ENCODE measurements at places on chromosomes 5 and 9.

DNA sequence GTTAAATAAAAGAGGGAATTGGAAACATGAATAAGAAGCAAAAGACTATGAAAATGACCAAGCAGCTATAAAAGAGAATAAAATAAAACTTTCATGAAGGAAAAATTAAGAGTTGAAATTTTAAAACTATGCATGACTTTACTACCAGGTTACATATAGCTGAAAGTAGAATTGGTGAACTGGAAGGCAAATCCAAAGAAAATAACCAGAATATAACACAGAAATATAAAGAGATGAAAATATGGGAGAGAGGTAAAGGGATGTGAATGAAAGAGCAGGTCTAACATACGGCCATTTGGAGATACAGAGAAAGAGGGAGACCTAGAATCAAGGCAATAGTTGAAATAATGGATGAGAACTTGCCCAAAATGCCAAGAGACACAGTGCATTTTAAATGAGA is 42.9 kb upstream of the TDRD7 start:
- H3K36me3 ChIP-seq = peaks cover 32% of the 10 kb centered on the region
- H3K4me3 ChIP-seq = no peak overlapping the region
- H3K4me1 ChIP-seq = no peaks in the 10 kb centered on the region
- no peaks in the 10 kb centered on the region for H3K27me3 ChIP-seq
- H3K27ac ChIP-seq = no peak overlapping the region

DNA sequence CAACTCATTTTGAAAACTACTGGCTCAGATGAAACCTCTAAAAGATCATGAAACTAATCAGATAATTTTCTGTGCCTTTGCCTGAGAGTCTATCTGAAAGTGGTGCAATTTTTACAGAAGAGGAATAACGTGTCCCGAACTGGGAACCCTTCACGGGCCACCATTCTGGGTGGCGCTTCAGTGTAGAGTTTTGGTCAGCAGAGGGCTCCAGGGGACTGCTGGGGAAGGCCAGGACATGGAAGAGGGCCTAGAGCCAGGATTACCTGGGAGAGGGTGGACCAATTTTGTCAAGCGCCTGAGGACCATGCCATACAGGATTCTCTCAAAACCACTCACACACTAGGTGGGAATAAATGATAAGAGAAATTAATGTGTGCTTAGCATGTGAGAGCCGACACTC is 49.7 kb upstream of the PLEKHG4B start:
- H3K27me3 ChIP-seq = no peaks in the 10 kb centered on the region
- no peak overlapping the region for H3K27ac ChIP-seq
- no peaks in the 10 kb centered on the region for H3K36me3 ChIP-seq
- H3K4me1 ChIP-seq = no peaks in the 10 kb centered on the region

DNA sequence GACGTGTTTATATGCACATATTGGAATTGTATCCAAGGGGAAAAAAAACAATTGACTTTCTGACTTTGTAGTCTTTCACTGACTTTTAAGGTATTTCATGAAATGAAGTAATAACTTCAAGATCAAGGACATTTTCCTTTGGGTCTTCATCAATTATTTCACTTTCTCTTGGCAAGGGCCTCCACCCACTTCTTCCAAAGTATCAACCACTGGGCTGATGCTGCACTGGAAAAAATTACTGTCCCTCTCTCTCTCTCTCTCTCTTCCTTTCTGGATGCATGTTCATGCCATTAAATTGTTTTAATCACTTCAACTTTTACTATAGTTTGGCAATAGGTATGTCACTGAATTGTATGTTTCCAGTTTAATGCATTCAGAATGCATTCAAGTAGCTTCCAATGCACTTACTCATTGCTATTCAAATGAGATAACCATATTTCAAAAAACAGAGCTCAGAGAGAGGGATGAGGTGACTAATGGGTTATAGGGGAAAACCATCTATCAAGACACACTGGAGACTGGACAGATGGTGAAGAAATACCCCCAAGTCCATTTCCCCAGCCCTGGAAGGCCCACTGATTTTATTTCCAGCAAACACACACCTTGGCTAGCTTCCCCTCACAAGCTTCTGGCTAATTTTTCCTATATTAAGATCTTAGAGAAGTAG is 585.3 kb downstream of the EBF1 start:
- no peaks in the 10 kb centered on the region for H3K27me3 ChIP-seq
- no peak overlapping the region for H3K4me3 ChIP-seq
- no peaks in the 10 kb centered on the region for H3K36me3 ChIP-seq
- DNase-seq = no peak

- no peaks in the 10 kb centered on the region for H3K4me1 ChIP-seq
- no peaks in the 10 kb centered on the region for H3K36me3 ChIP-seq
- no peak for DNase-seq
- H3K27ac ChIP-seq = no peak overlapping the region
These were observed 103.5 kb downstream of the MAMDC2 start for GRCh38 chr9:70147196-70147595.

DNA sequence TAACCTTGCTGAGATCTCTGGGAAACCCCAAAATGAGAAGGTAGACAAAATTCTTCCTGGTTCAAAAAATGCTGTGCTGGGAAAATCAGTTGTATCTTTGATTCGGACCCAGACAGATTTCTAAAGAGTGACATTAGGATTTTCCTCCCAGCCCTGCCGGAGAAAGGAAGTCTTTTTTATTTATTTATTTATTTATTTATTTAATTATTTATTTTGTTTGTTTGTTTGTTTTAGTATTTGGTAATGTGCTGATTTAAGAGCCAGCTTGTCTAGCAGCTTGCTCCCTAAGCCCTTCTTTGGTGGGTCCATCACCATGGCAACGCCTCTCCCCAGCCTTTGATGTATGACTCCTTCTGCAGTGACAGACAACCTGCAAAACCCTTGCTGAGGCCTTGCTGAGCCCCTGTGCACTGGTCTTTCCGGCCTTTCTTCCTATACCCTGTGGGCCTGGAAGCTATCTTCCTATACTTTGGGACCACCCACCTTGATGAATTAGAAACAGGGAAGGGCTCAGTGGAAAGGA is 60.6 kb upstream of the AFAP1L1 start:
- H3K27me3 ChIP-seq = no peaks in the 10 kb centered on the region
- H3K36me3 ChIP-seq = no peaks in the 10 kb centered on the region
- no peak overlapping the region for H3K4me3 ChIP-seq

DNA sequence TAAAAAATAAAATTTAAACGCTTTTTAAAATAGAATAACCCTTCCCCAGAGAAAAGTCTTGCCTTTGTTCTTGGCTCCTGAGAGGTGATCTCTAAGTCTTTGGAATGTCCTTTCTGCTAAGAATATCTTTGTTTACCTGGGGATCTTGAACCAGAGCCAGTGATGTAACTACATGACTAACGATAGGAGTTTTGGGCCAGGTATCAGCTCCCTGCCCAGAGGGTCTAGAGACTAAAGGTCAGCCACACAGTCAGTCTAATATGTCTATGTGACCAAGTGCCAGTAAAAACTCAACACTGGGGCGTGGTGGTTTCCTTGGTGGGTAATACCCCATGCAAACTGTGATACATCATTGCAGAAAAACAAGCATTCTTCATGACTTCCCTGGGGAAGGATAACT is 1351.9 kb upstream of the C9orf72 start:
- no peaks in the 10 kb centered on the region for H3K27me3 ChIP-seq
- H3K27ac ChIP-seq = no peak overlapping the region
- H3K4me3 ChIP-seq = no peak overlapping the region
- DNase-seq = no peak
- peaks cover 7% of the 10 kb centered on the region for H3K4me1 ChIP-seq

DNA sequence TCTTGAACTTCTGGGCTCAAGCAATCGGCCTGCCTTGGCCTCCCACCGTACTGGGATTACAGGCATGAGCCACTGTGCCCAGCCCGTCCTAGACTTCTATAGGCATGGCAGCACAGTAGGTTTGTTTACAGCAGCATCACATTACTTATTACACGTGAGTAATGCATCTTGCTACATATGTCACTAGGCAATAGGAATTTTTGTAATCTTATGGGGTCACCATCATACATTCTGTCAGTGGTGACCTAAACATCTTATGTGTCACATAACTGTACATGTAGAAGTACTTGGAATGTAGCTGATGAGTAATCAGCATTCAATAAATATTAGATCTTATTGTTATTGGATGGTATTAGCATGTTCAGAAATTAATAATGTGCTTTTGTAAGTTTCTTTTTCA is 22.9 kb upstream of the ABCA1 start:
- no peaks in the 10 kb centered on the region for H3K36me3 ChIP-seq
- H3K27ac ChIP-seq = no peak overlapping the region
- no peaks in the 10 kb centered on the region for H3K4me1 ChIP-seq
- no peaks in the 10 kb centered on the region for H3K27me3 ChIP-seq
- no peak for DNase-seq
- H3K4me3 ChIP-seq = no peak overlapping the region

All from H9 (cell line).